ENCODE measurements at places on chromosomes 7 and 10.

DNA sequence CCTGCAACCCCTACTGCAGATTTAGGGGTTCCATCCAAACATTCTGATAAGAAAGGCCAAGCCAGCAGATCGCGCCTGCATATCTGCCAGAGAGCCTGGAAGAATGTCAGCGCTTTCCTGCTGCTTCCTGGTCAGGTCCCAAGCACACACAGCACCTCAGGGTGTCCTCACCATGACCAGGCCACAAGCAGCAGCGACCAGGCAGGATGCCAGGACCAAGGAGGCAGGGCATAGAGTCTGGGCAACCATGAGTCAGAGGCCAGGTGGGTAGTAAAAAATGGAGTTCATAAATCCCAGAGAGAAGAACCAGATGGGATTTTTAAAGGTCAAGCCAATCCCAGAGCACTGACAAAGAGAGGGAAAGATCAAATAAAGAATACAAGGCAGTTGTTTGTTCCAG is 5.5 kb upstream of the FAM131B start:
- no peak for DNase-seq

- no peak for DNase-seq
Measured at GRCh38 chr10:124991835-124992234, 49.9 kb downstream of the ZRANB1 start.

DNA sequence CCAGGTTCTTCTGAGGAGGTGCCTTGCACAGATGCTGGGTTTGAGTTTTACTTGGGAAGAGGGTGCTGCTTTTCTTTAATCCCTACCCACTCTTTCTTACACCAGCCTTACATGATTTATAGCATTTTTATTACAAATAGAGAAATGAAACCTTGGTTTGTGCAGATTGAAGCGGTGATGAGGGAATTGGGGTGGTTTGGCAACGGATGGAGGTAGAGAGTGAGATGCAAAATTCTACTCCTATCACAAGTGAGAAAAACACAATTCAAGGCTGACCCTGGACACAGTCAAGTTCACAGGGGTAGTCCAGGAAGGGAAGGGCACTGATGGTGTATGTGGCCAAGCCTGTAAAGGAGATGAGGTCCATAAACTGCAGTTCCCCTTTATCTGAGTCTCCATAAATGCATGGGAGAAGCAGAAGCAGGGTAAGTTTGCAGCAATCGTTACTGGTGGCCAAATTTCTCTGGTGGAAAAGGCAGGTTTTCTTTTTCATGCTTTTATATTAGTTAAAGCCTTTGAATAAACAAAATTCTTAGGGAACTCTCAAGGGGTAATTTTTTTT is 214.3 kb downstream of the JAZF1 start:
- DNase-seq: no peak

GRCh38 chr7:116578526-116578925 is 53.7 kb downstream of the CAV1 start:
- DNase-seq: no peak

- DNase-seq: no peak
Measured at GRCh38 chr7:112951070-112951469, 135.6 kb downstream of the GPR85 start.

GRCh38 chr7:47080816-47081215 is 501.1 kb downstream of the TNS3 start:
- DNase-seq: no peak

- no peak for DNase-seq
Measured at GRCh38 chr10:69890065-69890847, 88.5 kb downstream of the COL13A1 start.

DNA sequence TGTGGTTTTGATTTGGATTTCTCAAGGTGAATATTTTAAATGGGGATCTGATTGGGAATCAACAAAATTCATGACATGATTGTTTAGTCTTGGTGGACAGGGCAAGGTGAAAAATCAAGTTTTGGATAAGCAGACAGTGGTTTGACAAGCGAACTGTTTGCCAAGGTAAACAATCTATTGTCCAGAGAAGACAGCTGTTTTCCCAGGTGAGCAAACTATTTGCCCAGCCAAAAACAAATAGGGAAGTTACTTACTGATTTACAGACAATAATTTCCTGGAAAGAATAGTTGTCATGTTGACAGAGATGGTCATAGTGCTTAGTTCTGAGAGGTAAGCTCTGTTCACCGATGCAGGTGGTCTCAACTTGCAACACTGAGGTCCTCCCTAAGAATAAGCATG is 94.0 kb upstream of the STEAP1B start:
- no peak for DNase-seq

DNA sequence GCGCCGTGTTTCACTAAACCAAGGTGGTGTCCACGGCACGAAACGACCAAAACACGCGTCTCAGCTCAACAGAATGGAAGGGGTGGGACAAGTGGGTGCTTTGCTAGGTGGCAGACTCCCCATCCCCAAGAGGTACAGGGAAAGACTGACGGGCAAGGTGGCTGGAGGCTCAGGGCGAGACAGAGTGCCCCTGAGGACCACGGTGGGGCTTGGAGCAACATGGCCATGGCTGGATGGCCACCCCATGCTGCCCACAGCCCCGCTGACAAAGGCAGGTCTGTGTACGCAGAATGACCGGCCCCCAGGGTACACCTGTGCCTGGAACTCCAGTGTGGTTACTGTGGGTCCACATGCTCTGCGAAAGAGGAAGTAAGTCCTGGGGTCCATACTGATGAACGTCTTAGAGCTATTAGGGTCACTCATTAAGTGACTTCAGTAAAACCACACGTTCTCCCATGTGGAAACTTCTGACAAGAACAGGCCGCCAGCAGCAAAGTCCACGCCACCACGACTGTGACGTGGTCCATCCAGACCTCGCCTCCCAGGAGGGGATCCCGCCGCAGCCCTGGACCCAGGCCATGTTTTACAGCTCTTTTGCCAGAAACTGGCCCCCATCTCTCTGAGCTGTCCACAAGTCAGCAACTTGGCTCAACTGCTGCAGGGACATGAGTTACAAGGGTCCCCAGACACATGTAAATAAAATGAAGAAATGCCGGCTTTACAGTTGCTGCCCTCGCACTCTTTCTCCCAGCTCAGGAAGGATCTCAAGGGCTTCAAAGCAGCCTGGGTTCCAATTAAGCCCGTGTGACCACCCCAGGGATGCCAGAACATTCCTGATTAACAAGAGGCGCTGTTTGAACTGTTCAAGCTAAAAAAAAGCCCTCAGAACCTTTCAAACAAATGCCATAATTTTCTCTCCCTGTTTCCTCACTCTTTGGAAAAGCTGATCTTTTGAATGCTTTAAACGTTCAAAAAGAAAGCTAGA is 66.8 kb downstream of the MAD1L1 start:
- no peak for DNase-seq

DNA sequence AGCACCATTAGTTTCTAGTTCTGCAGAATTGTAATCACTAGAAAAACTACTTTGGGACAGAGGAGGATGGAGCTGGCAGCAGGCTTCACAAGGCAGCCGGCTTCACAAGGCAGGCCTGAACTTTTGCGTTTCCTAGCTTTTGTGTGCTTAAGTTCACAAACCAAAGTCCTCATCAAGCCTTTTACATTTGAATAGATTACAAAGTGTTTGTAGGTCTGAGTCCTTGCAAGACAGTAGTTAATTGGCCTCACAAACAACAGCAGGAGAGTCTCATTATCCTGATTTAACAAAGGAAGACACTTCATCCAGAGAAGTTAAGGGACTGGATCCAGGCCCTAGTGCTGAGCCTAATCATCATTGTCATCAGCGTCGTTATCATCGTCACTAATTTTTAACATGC is 147.8 kb upstream of the AUTS2 start:
- DNase-seq: no peak

- no peak for DNase-seq
Measured at GRCh38 chr10:33876584-33877400, 542.3 kb upstream of the NRP1 start.

- DNase-seq: no peak
Measured at GRCh38 chr7:152476551-152476950, 40.7 kb upstream of the KMT2C start.

GRCh38 chr7:78563191-78563590 is 764.6 kb downstream of the PHTF2 start:
- no peak for DNase-seq

- DNase-seq: no peak
Measured at GRCh38 chr7:36889182-36889581, 164.9 kb upstream of the AOAH start.

GRCh38 chr7:152760854-152761748 is 1.5 kb downstream of the ACTR3B start:
- no peak for DNase-seq

GRCh38 chr10:26543567-26544306 is 105.6 kb downstream of the APBB1IP start:
- DNase-seq: no peak

DNA sequence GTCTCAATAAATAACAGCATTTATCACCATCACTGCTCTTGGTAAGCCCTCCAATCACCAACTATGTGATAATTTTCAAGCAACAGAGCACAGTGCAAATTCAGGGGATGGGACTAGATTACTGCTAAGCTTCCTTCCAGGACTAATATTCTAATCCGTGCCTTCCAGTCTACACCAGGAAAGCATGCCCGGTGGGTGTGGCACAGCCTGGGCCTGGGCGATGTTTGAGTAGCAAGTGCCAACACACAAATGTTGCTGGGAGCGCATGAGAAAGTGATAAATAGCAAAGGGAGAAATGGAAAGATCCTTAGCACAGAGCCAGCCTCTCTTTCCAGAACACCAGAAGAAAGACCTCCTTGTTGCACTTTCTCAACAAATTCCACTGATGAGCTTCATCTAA is 13.5 kb upstream of the TM9SF3 start:
- DNase-seq: no peak

DNA sequence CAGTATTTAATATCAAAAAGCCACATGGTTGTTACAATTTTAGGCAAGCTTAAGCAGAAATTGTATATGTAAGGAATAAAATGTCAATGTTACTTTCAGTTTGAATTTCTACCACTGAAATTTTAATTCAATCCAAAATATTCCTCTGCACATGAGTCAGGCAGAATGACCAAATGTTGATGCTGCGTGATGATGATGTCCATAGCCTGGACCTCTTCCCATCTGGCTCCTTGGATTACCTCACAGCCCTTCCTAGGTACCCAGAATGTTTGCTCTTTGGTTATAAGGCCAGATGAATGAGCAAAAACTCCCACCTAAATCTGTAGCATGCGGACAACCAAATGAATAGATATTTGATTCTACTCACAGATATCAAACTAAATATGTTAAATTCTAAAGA is 258.3 kb upstream of the IMMP2L start:
- DNase-seq: no peak

DNA sequence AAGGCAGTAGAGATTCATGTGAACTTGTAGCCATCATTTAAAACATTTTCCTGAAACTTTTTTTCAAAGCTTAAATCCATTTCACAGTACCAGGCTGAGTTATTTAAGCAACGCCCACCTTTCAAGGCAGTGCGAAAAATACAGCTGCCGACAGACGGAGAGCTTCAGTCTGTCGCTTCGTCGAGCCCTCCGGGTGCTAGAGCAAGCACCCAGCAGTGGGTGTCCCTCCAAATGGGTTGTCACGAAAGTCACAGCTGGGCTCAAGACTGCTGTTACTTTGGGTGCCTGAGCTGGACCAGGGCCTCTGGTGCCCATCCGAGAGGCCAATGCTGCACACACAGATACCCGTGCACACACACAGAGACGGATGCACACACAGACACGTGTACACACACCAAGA is 135.6 kb downstream of the TCERG1L start:
- DNase-seq: no peak

- no peak for DNase-seq
Measured at GRCh38 chr7:1225030-1225429, 7.6 kb upstream of the UNCX start.

GRCh38 chr7:75616421-75617167 is 122.1 kb downstream of the HIP1 start:
- no peak for DNase-seq

GRCh38 chr7:30180718-30181117 is 45.9 kb downstream of the MTURN start:
- DNase-seq: no peak

DNA sequence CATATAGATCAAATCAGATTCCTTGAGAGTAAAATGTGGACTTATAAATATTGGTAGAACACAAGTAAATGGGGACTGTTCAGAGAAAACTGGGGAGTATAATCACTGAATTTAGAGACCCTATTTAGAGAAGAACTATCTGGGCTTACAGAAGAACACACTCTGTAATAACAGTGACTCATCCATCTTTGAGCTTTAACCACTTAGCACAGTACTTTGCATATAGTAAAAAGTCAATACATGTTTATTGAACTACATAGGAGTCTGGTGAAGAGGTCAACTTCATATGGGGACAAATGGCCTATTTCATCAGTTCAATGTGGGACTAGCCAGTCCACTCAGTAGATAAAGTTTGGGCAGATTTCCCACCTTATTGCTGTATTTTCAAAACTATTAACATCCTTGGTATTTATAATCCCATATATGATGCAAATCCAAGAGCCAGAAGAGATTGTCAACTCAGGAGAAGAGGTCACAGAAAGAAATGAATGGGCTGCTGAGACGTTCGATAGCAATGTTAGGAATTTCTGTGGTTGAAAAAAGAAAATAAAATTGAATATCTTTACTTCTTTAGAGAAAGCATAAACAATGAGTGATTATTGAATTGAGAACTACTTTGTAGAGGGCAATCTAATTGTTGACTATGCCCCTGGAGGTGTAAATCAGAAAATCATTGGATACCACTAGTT is 119.3 kb upstream of the CACNA2D1 start:
- DNase-seq: no peak

GRCh38 chr10:59891936-59892335 is 14.4 kb downstream of the CCDC6 start:
- no peak for DNase-seq

GRCh38 chr10:84991301-84991700 is 662.9 kb downstream of the CCSER2 start:
- DNase-seq: no peak

DNA sequence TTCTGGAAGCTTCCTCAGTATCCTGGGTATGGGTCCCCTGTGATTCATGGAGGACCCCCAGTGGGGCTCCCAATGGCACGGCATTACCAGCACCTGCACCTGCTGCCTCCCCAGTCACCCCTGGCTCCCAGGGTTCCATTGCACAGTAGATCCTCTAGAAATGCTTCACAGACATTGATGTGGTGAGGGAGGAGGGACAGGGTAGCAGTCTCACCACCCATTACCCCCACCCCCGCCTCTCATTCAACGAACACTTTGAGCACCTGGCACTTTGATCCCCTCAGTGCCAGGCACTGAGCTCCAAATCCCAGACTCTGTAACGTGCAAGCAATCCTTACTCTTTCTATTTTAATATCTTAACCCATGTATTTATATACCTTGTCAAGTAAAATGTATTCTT is 26.8 kb upstream of the PSAP start:
- no peak for DNase-seq

DNA sequence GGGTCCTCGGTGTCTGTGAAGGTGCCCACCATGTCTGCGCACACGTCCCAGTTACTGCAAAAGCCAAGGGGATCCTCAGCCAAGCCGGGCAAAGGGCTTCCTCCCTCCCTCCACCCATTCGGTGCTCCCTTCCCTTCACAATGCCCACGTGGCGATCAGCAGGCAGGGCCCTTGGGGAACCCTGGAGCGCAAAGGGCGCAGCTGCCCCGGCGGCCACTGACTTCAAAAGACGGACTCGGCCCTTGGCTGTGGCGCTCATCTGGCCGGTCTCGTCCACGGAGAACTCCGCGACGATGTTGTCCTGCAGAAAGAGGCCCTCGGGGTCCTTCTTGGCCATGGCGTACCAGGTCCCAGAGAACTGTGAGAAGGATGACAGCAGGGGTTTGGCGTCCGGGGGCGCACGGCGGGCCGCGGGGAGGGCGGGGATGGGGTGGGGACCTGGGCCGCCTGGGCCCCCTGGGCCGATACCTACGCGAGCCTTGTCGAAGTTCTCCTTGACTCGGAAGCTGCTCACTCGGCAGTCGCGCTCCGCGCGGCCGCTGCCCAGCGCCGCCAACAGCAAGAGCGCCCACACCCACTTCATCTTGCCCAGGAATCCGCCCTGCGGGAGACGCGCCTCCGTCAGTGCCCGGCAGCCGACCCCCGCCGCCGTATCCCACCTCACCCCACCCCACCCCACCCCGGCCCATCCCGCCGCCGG is 439 bp downstream of the RBP4 start:
- no peak for DNase-seq
